ENCODE measurements at places on chromosomes 2 and 18. TPM values are rescaled to one million over a fixed set of nuclear protein-coding genes. Genes with fewer than 3 reads are reported as not detected.

Gene PPM1B
- total RNA-seq: 31.5 TPM

Gene LHCGR
- total RNA-seq: not detected

Gene LYPD1
- total RNA-seq: 256 TPM

Gene TAF4B
- total RNA-seq: 1.7 TPM

Gene DLX1
- 0.38 TPM for total RNA-seq

Measured in smooth muscle cell of the coronary artery (primary cell).